ENCODE measurements at places on chromosomes 3 and 15.
A peak's percentile ranks its signal among the peaks of the same experiment; 100 is the strongest.

- no peak for DNase-seq
Observed at GRCh38 chr3:170730071-170730812, 139.8 kb downstream of the RPL22L1 start.

- no peak for DNase-seq
Observed at GRCh38 chr3:83843716-83844115, 1115.1 kb upstream of the CADM2 start.

GRCh38 chr15:55389264-55389607 is 18.9 kb downstream of the CCPG1 start:
- peak; percentile 12 for DNase-seq

- no peak for DNase-seq
Observed at GRCh38 chr15:90592131-90592881, 62.6 kb downstream of the CRTC3 start.

DNA sequence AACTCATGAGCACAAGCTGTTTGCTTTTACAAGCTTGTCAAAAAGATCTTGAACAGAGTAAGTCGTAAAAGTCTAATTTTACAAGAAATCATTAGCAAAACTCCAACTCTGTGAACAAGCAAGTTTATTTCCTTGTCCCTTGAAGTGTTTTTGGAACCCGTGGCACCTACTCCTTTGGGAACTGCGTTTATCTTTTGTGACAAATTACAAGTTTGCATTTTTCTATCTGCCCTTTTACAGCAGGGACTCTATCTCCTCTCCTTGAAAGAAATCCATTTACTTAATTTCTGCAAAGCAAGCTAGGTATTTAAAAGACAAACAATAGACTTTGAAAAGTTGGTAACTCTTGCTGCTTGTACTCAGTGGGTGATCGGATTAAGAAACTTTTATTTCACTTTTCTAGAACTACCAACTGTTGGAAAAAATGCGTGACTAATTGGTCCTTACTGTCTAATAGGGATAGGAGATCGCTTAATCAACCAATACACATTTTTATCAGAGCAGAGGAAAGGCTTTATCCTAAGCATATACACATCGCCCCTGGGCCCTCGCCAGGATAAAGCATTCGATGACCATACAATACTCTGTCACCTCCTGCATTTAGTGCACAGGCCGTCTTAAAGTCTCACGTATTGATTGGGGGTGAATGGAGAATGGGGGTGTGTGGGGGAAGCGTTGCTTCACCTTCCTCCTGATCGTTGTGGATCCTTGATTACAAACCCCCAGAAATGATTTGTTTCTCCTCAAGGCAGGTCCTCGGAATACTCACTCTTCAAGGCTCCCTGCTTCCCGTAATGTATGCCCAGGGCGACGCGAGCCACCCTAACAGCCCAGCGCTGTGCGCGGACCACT is 1.7 kb downstream of the PRTG start:
- no peak for DNase-seq

DNA sequence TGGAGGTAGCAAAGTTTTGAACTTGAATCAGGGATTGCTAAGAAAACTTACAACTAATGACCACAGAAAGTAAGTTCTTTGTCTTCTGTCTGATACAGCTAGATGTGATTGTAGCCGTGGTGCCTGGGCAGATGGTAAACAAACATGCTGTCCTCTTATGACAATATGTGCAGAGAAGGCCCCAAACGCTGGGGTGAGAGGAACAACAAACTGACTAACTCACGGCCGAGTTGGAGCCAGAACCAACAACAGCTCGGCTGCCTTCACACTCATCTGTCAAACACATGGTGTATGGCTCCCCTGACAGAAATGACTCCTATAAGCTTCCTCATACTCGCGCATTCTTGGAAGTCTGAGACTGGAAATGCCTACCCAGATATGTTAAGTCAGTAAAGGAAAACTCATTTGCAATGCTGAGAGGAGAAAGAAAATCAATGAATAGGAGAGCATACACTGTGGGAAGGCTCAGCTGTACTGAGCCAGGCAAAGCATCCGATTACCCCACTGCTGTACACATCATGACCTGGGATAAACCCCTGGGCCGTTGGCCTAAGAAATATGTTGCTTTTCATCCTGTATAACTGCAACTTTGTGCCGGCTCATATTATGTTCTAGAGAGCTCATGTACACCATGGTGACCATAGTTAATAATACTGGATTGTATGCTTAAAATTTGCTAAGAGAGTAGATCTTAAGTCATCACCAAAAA is 5.7 kb downstream of the THBS1 start:
- no peak for DNase-seq

- no peak for DNase-seq
Observed at GRCh38 chr3:133376810-133377209, 23.0 kb upstream of the BFSP2 start.

Measured in HS-27A (cell line).